Cardiac muscle cell (in vitro differentiated cells and primary cell): ENCODE measurements at places on chromosomes 2 and 18. TPM values are rescaled to one million over a fixed set of nuclear protein-coding genes. Genes with fewer than 3 reads are reported as not detected.

KCNG2 gene
- 0.15 and 0.26 TPM in 2 replicates for polyA plus RNA-seq

RAPGEF4 gene
- polyA plus RNA-seq = 5.3 and 9.4 TPM in 2 replicates

TNS1 gene
- polyA plus RNA-seq = 13.7 and 16.7 TPM in 2 replicates

TSPYL6 gene
- polyA plus RNA-seq = not detected in 2 replicates

NT5DC4 gene
- not detected in 2 replicates for polyA plus RNA-seq

GCKR gene
- not detected in 2 replicates for polyA plus RNA-seq

DNA sequence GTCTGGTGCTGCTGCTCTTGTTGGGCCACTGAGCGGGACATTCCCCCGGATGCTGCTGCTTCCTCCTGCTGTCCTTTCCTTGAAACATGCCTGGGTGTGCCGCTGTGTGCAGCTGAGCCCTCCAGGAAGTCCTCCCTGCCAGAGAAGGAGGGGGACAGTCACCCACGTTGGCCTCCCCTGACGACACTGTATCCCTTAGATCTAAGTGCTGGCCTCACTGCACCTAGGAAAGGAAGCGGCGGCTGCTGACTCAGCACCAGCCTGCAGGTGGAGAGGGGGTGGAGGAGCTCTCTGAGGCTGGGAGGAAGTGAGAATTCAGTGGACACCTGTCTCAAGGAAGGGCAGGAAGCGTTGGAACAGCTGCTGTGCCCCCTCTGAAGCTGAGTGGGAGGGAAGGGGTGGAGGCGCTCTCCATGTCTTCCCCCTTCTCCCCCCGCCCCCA, 239.8 kb downstream of the HAUS1 start:
- no peak for DNase-seq

DNA sequence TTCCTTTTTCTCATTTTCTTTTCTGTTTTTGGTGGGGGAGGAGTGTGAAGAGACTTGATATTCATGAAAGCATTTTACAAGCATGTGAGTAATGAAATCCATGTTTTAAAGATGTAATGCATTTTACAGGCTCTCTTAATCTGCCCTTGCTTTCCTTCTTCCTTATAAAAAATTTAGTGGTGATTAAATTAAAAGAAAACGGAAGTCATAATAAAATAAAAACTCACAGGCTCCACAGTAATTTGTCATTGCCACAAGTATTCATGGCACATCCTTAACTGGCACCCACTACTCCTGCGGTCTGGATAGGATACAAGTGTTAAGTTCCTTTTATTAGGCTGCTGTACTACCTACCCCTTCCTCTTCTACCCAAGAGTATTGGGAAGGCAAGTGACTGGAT, 241.2 kb downstream of the SLC4A3 start:
- no peak for DNase-seq

- DNase-seq = no peak
These were observed 7.8 kb upstream of the NT5DC4 start for GRCh38 chr2:112712903-112713584.

DNA sequence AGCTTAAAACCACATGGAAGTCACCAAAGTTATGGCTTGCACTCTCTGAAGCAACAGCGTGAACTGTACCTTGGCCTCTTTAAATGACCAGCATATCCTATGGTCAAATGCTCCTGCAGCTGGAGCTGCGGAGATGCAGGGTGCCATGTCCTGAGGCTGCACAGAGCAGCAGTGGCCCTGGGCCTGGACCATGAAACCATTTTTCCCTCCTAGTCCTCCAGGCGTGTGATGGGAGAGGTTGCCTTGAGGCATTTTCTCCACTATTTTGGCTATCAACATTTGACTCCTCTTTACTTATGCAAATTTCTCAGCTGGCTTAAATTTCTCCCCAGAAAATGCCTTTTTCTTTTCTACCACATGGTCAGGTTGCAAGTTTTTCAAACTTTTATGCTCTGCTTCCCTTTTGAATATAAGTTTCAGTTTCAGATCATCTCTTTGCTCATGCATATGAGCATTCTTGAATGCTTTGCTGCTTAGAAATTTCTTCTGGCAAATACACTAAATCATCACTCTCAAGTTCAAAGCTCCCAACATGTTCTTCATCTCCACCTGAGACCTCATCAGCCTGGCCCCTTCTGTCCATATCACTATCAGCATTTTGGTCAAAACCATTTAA, 82.9 kb upstream of the TMEFF2 start:
- no peak for DNase-seq

GRCh38 chr2:121469356-121469755, 61.3 kb upstream of the RNU4ATAC start:
- no peak for DNase-seq

DNA sequence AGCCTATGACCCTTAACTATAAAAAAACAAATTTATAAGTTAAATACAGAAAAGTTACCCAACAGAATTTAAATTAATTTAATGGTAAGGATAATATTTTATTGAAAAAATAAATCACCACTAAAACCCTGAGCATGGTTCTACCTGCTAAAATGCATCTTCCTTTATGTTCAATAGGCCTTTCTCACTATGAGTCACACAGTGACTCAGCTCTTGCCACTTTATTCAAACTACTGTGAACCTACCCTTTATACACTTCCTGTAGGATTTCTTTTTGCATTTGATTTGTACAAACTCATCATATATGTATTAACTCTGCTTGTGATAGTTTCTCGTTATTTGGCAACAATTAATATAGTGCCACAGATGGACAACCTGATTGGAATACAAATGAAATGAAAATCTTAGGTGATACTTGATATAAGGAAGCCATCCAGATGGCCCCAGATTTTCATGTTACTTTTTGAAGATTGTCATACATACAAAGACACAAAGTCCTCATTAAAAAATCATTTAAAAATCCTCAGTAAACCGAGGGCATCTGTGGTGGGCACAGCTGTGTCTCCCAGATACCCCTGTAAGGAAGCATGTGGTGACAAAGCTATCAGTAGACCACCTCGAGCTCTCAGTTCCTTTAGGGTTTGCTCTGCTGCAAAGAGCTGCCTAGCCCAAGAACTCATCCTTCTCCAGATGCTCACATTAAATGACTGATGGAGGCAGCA, 55.2 kb upstream of the COBLL1 start:
- DNase-seq = no peak

DNA sequence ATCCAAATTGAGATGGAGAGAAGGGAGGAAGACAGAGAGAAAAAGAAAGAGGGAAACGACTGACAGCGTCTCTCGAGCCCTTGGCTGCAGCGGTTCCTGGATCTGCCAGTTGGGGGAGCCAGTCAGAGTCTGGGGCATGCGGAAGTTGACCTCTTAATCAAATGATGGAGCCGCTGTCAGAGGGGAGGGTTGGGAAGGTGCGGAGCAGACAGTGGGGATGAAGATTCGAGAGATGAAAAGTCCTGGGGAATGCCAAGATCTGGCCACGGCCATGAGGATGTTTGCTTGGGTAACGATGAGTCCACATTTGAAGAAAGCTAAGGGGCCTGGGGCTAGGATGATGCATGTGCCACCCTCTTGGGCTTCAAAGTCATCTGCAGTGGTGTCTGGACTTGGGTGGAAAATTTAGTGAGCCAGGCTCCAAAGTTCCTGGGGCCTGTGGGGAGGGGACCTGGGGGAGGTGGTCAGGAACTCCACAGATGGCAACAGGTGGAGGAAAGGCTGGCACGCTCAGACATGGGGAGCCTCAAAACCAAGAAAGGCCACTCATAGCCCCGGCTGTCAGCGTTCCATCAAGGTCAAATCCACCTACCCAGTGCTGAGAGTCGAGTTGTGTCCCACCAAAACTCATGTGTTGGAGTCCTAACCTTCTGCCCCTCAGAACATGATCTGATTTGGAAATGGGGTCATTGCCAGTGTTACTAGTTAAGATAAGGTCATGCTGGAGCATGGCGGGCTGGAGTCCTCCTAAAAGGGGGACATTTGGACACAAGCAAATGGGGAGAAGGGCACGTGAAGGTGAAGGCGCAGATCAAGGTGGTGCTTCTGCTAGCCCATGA, 200.1 kb downstream of the NDUFA10 start:
- DNase-seq = no peak

GRCh38 chr18:6266212-6266611, 148.5 kb downstream of the L3MBTL4 start:
- no peak for DNase-seq

- no peak for DNase-seq
These were observed 458.7 kb upstream of the HNRNPA3 start for GRCh38 chr2:176753752-176754474.

DNA sequence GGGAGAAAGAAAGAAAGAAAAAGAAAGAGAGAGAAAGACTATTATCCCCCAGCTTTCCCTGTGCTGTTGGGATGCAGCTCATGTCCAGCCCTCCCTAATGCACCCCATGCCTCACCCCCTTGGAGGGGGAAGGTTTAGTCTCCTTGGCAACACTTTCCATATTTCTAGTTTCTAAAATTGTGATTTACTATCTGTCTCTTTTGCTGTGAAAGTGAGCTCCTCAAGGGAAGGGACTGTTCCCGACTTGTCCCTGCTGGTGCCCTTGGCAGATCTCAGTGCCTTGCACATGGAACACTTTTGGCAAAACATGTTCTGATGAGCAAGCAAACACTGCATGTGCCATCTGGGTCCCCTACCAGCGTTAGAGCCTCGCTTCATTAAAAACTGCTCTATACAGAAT, 11.7 kb upstream of the NAPG start:
- no peak for DNase-seq

GRCh38 chr2:150484006-150484405, 3.5 kb downstream of the RND3 start:
- no peak for DNase-seq

GRCh38 chr2:179275253-179276012, 10.8 kb upstream of the SESTD1 start:
- no peak for DNase-seq

GRCh38 chr18:12445554-12445953, 37.8 kb downstream of the PRELID3A start:
- DNase-seq = no peak

GRCh38 chr2:64268330-64269048, 124.3 kb upstream of the PELI1 start:
- DNase-seq = peak; percentile 62

DNA sequence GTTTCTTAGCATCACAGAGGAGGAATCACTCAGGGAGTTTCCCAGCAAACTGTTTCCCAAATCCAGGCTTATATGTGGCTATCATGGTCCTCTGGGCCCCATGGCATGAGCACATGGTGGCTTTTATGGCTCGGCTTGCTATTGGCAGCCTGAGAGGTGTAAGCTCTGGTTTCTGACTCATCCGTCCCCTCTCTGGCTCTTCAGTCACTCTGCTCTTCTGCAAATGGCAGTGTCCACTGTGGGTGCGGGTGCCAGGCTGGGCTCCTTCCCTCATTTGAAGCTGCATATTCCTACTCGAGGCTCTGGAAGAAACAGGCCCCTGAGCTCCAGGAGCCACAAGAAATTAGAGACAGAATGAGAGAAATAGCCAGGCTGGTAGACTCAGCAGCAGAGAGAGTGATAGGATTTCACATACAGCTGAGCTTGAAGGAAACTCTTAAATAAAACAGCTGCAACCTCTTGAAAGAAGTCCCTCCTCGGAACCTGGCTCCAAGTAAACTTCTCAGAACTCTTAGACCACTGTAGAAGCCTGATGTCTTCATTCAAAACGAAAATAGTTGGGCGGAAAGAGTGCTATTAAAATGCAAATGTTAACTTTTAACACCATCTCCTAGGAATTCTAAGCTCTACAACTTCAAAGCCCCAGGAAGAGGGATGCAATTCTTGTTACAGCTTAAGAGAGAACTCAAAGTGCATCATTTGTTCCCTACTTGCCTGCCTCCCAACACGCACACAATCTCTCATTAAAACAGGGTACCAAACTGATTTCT, 212.6 kb upstream of the SP5 start:
- no peak for DNase-seq

- DNase-seq = no peak
These were observed 171.2 kb downstream of the CMPK2 start for GRCh38 chr2:6694555-6694954.

DNA sequence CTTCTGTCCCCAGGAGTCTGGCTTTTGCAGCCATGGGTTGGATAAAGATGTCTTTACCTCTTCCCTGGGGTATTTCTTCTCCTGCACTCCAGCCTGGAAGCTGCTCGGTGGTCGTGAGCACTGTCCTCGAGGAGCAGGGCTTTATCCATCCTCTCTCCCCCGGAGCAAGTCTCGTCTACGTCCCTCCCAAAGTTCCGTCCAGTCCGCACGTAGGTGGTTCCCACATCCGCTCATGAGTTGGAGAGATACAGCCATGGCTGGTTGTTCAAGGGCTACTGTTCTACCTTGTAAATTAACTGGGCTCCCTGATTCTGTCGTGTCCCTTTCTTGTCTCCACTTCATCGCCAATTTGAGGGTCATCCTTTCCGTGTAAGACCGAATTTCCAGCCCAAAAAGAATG, 47.1 kb downstream of the TRAPPC12 start:
- no peak for DNase-seq

DNA sequence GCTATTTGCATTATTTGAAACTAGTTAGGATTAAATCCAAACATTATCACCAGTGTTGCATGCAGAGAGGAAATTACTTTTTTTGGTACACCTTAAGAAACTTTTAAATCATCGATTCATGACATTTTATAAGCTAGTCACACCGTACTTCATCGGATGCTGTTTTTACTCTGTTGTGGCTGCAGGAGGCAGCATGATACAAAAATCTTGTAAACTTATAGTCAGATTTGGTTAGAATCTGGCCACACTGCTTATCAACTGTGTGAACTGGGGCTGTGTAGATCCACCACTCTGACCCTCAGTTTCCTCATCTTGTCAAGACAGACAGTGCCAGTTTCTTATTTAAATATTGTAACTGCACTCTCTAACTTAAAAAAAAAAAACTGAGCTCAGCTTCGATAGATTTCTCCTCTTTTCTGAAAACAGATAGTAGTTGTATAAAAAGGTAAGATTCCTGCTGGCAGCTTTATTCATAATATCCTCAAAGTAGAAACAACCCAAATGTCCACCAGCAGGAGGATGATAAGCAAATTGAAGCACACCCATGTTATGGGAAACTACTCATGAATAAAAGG, 77.8 kb downstream of the RAPGEF4 start:
- peak; percentile 68 for DNase-seq

DNA sequence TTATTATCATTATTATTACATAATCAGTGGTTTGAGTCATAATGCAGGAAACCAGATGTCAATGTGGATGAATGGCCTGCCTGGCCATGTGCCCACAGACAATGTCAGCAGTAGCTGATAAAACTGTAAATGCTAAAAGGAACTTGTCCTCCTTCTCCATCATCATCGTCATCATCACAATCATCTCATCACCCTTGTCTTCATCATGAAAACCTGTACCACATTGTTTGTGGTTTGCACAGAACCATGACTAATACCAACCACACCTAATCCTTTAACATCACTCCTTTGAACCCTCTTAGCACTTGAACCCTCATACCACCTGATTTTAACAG, 96.0 kb downstream of the HNMT start:
- DNase-seq = peak; percentile 90

DNA sequence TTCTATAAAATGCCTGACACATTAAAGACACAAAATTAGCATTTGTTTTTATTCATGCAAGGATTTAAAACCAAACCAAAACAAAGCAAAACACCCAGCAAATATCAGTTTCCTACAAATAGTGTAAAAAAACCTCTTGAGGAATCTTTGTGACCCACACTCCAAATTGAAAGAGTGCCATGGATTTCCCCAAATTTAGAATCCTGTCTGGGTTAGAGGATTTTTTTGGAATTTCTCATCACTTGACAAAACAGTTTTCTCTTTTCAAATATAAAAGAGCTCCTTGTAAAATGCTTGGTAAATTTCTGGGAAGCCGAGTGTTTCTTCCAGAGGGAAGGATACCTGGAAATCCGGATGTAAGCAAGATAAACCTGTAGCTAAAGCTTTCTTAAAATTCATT, 1.7 kb upstream of the FN1 start:
- no peak for DNase-seq
